ENCODE measurements at places on chromosomes 3 and 15.

DNA sequence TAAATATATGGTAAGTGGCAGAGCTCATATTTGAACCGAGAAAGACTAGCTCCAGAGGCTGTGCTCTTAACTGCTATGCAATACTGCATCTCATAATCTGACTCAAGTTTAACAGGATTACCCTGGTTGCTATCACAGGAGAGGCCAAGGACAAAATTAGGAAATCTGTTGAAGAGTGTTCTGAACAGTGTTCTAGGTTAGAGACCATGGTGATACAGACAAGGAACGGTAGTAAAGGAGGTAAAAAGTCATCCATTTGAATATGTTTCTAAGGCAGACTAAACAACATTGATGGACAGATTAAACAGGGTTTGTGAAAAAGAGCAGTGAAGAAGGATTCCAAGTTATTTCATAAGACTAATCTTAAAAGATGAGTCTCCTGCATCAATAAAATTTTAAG is 22.1 kb downstream of the PLOD2 start:
- DNase-seq = no peak

GRCh38 chr15:38605744-38606143 is 41.1 kb upstream of the RASGRP1 start:
- DNase-seq = no peak

- DNase-seq = no peak
Observed at GRCh38 chr3:78820542-78820941, 947.3 kb downstream of the ROBO1 start.

GRCh38 chr15:72179950-72180581 is 17.5 kb downstream of the GRAMD2A start:
- DNase-seq = no peak

GRCh38 chr3:63333815-63334214 is 55.7 kb downstream of the SYNPR start:
- DNase-seq = no peak

- DNase-seq = no peak
Observed at GRCh38 chr3:8457039-8457438, 44.6 kb upstream of the LMCD1 start.

DNA sequence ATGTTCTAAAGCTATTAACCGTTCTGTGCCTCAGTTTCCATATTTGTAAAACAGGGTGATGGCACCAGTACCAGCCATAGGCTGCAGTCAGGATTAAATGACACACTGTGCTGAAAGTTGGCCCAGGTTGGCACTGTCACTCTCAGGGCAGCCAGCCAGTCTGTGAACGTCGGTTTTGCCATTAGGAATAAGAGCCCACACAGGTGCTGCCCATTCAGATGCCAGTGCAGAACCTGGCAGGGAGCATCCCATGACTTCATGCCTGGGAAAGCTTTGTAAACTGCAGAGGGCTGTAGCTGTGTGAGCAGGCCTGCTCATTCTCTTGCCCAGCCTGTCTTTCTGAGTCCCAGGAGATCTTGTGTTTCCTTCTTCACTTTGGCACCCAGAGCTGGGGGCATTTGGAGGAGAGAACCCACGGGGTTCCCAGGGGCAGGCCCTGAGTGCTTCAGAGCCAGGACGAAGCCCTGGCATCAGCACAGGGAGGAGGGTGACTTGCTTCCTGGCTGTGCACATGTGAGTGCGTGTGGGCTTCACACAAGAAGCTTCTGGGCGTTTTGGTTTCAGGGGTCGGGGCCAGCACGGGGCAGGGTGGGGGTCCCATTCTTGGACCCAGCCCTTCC is 46.9 kb downstream of the ZNF710 start:
- DNase-seq = no peak

DNA sequence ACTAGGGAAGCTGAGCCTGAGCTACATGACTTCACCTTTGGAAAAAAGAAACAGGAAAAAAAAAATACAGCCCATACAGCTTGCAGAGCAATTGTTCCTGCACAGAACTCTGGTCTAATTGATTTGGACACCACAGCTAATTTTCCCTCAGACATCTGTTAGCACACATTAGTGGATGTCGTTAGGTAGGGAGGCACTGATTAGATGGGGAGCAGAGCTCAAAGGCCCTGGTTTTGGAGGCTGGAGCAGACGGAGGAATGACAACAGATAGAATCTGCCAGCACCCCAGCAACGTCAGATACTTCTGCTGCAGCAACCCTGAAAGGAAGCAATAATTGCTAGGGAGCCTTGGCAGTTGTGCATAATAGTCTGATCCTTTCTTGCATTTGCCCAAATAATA is 398.9 kb downstream of the LSAMP start:
- DNase-seq = no peak

DNA sequence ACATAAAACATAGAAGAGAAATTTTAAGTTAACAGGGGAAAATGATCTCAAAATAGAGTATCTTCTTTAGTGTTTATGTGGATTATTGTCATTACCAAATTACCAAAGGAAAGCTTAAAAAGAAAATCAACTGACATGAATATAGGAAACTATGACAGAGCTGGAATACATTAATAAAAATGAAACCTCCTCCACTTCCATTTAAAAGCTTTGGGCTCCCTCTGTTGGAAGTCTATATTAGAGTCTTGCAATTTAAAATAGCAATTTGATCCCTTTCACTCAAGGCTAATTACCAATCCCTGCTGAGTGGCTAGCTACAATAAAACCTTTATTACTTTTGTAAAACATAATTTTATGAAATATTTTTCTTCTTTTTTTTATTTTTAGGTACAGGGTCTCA is 61.4 kb upstream of the IMPG2 start:
- DNase-seq = peak; percentile 51

DNA sequence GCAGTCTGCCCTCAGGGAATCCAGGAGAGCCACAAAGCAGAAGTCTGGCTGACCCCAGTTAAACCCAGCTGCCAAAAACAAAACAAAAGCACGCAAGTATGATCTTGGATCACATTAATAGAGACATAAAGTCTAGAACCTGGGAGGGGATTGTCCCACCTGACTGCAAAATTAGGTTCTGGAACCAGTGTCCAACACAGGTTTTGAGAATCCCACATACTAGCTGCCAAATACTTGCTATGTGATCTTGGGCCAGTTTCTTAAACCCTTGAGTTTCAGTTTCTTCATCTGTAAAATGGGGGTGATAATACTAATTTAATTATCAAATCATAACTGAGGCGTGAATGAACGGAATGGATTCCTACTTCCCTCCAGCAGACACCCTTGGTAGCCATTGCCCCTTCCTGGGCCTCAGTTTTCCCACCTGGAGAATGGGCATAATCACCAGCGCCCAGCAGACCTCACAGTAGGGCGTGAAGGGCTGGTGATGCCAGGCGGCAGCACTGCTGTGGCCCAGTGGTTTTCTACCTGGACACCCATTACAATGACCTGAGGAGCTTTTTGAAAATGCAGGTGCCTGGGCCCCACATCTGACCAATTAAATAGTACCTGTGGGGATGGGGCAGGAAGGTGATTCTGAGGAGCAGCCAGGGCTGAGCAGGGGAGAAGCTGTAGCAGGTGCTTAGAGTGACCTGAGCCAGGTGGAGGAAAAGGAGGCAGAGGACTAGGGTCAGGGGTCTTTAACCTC is 32.2 kb downstream of the GRIP2 start:
- DNase-seq = no peak

GRCh38 chr3:33799202-33799551 is 747 bp downstream of the PDCD6IP start:
- no peak for DNase-seq

Data from CD4-positive, alpha-beta T cell treated with Interleukin-2 at 100 ng/mL for 4 hours (primary cell).